ENCODE measurements at places on chromosomes 4 and X. TPM values are rescaled to one million over a fixed set of nuclear protein-coding genes. Genes with fewer than 3 reads are reported as not detected.

- DNase-seq = no peak
Measured at GRCh38 chrX:153933748-153934147, 1.1 kb downstream of the NAA10 start.

GRCh38 chr4:72971572-72971971 lies 97.9 kb downstream of the COX18 start:
- no peak for DNase-seq

DNA sequence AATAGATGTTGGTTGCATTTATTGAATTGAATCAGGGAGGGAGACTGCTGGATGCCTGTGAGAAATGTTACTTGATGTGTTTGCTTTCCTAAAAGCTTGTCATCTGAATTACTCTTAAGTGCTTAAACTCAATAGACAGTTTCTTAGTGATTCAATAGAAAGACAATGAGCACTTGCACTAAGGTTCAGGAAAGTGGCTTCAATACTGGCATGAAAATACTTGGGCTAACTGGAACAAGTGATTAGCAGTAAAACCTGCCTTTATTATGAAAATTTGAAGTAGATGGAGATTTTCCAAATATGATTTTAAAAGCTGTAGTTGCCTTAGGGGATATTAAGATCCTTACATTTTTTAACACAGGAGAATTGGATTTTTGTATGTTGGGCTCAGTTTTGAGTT lies 123.3 kb downstream of the RNF150 start:
- no peak for DNase-seq

Gene RIBC1
- 2.1 TPM for total RNA-seq

DNA sequence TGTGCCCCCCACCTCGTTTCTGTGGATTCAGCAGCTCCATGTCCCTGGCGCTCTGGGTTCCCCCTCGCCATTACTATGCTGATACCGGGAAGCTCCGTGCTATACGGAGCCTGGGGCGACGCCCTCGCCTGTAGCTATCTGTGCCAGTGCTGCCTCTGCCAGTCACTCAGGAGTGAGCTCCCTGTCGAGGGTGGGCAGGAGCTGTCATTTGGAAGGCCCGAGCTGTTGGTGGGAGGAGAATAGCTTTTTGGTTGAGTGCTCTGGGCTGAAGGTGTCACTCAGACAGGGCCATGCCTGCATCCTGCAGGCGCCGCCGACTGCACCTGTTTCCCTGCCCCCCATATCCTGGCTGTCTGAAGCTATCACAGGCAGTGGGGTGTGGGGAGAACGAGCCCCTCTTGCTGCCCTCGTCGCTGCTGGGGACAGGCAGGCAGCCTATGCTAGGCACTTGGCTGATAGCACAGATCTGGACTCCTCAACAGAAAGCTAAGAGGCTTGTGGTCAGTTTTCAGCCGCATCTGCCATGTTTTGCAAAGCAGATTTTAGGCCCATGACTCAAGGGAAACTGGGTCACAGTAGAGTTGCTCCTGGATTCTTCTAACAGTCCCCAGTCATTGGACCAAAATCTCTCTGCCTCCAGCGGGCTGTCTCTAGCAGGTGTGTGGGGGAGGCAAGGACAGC lies 31.8 kb downstream of the CPLX1 start:
- no peak for DNase-seq

- DNase-seq = no peak
Measured at GRCh38 chr4:120266602-120267001, 200.0 kb upstream of the MAD2L1 start.

GRCh38 chrX:10064736-10065135 lies 92.0 kb upstream of the CLCN4 start:
- no peak for DNase-seq

Gene LRCH2
- not detected for total RNA-seq

Measured in natural killer cell (primary cell).